Stimulated activated CD4-positive, alpha-beta T cell treated with anti-CD3 and anti-CD28 coated beads, Interleukin-1b, Interleukin-23, amount 100 ng/mL, for 48 hours (primary cell): ENCODE measurements at places on chromosomes 16 and 17.

DNA sequence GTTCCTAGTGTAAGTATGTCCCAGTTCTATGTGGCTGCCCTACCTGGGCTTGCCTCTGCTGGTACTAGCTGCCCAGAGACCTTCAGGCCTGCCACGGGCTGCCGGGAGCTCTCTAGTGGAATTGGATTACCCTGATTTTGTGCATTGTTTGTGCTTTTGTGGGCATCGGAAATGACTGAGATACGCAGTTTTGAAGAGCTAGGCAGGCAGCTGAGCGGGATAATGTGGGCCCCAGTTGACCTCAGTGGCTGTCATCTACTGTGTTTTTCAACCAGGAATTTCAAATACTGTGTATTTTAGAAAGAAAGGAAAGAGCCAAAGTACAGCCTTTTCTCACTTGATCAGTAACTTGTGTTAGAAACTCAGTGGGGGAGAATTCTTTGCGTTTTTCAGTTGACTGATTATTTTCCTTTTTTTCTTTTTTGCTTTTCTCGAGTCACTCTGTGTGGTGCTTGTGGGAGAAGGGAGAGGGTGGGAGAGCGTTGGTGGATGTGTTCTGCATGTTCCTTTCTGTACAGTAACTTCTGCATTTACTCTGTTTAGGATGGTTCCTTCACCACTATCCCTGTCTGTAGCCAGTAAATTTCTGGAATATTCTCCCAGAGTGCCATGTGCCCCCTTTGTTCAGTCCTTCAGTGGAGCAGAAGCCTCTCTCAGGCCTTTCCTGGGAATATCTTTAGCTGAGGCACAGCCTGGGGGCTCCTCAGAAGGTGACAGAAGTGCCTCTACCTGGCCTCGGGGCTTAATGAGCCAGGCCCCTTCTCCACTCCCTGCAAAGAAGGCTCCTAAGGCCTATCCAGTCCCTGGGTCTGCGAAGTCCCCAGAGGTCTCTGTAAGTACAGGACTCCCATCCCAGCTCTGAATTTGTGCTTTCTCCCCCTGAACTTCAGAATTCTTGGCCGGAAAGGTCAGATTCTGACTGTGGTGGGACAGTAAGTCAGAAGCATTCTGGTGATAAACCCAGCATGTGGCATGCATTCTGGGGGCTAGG is 15.0 kb upstream of the SLC12A3 start:
- DNase-seq = no peak

- DNase-seq = no peak
These were observed 1.6 kb downstream of the RIPOR1 start for GRCh38 chr16:67530013-67530939.

DNA sequence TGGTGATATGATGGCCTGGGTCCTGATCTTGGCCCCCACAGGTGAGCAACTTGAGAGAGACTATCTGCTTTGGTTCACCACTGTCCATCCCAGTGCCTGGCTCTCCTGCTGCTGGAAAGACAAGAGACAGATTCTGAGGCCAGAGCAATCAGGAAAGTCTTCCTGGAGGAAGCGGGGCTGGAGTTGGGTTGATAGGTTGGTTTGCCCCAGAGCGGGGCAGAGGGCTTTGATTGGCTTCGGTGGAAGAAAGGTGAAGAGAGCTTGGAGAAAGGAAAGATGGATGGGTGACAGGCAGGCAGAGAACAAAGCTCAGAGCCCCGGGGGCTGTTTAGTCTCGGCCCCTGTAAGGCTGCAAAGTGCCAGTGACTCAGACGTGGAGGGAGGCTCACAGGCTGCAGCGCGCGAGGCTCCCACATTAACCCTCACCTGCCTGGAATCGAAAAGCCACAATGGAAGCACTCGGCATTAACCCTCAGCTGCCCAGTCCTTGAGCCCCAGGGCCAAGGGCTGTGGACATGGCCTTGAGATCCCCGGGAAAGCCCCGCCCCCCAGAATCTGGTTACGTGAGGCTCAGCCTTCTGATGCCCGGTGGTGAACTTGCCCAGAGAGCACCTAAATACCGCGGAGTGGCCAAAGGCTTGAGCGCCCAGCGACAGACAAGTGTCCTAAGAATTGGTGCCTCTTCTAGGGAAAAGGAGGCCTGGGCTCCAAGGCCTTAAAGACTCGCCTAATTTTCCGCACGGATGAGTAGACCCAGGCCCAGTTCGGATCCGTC is 996 bp upstream of the CPNE2 start:
- DNase-seq = no peak

DNA sequence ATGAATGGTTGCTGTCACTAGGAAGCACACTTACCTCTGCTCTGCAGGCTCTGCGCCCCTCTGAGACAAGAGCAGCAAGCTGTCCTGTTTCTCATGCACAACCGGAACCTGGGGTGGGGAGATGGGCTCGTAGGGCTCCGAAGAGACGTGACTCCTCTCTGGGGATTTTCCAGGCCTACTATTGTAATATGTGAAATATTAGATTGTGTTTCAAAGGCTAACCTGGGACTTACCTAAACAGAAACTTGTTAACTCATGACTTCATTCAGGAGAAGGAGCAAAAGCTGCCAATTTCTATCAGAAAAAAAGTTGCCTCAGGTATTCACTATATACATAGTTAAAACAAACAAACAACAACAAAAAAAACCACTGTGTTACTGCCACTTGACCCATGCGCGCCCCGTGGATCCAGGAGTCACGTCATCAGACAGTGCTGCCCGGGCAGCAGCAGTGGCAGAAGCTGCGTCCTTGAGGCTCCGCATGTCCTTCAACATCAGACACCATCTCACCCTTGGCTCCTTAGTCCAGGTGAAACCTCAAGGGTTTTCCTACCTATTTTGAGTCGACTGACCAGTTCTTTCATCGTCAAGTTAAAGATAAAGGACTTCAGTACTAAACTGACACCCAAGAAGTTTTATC is 49.3 kb downstream of the TTC19 start:
- no peak for DNase-seq

DNA sequence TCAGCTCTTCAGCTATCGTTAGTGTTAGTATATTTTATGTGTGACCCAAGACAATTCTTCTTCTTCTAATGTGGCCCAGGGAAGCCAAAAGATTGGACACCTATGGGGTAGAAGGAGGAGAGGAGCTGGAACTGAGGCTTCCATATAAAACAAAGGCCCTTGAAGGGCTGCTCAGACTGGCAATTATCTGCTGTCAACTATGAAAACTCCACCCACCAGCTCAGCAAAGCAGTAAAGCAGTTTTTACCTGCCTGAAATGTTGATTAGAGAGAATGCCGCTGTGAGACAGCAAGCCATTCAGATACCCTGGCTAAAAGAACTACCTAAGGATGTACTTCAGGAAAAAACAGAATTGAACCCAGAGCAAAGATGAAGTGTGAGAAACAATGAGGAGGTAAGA is 45.9 kb upstream of the GNAO1 start:
- DNase-seq = no peak

DNA sequence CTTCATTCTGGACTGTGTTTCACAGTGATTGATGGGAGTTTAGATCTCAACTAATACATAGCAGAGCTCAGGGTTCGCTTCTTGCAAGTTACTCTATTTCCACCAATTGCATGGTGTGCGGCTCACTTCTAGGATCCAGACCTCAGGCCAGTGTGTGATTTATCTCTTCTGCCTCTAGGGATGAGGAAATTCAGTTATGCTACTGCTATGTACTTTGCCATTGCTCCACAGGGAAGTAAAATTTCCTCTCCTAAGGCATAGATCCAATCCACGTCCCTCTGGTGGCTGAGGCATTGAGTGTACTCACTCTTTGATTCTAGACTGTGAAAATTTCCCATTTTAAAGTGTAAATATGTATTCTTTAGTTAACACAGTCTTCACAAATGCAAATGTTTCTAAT is 214.1 kb downstream of the HS3ST3B1 start:
- no peak for DNase-seq

- DNase-seq = no peak
These were observed 29.8 kb downstream of the CNGB1 start for GRCh38 chr16:57941016-57941664.
